GM23248 (cell line): ENCODE measurements at places on chromosomes 6 and 20. TPM values are rescaled to one million over a fixed set of nuclear protein-coding genes. Genes with fewer than 3 reads are reported as not detected.
A peak's percentile ranks its signal among the peaks of the same experiment; 100 is the strongest.

GRCh38 chr6:126361832-126362440, 22.0 kb downstream of the CENPW start:
- peak; percentile 3 for DNase-seq
- no peaks in the 10 kb centered on the region for H3K36me3 ChIP-seq
- H3K4me1 ChIP-seq, result 0 out of 2 replicates have a peak, but pooled peaks cover 5% of the 10 kb centered on the region
- H3K27ac ChIP-seq, result no peak overlapping the region

Gene MED20
- total RNA-seq, result 21.0 and 30.6 TPM in 2 replicates

Gene BMP2
- 0.38 and 0.76 TPM in 2 replicates for total RNA-seq

- DNase-seq, result no peak
- 0 out of 2 replicates have a peak, but pooled peaks cover 3% of the 10 kb centered on the region for H3K4me1 ChIP-seq
- no peak overlapping the region for H3K4me3 ChIP-seq
These were observed 14.6 kb upstream of the TAAR1 start for GRCh38 chr6:132673376-132674094.

DNA sequence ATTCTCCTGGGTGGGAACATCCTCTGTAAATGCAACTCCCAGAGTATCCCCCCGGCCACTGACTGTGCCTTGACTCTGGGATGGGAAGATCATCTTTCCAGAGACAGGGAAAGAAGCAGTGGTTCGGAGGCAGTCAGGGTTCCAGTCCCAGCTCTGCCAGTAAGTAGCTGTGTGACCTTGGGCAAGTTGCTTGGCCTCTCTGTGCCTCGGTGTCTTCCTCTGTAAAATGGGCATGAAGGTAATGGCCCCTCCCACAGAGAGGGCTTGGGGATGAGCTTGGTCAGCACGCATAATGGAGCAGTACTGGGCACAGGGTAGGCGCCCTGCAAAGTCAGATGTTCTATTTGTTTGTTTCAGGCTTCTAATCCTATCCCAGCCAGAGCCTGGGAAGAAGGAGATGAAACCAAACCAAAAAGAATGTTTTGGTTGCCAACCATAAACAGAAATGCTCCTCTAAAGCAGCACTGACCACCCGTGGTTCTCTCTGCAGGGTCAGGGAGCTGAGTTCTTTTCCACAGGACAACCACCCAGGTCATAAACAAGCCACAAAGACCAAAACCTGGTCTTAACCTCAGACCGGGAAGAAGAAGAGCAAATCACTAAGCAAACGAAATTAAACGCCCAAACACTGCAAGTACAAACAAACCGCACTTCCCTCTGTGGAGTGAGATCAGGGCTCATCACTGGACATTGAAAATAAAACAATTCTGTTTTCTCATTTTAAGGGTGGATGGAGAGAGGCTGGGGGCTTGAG, 381.0 kb upstream of the SULF2 start:
- no peak for DNase-seq
- H3K27ac ChIP-seq, result no peak overlapping the region
- no peaks in the 10 kb centered on the region for H3K36me3 ChIP-seq
- no peaks in the 10 kb centered on the region for H3K4me1 ChIP-seq

Gene JARID2
- total RNA-seq, result 9.1 and 9.3 TPM in 2 replicates

DNA sequence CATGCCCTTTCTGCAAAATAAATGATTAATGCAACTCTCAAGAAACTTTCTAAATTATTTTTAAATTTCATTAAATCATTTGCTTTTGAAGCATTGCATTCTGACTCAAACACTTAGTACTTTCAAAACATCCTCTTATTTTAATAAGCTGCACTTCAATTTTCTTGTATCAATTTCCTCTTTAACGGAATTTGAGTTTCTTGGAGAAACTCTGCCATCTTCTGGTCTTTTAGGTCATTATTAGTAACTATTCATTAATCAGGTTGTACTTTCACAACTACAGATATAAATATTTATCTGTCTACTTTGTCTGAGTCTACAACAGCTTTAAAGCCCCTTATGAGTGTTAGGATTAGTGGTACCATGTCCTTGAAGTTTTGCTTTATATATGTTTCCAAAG, 30.2 kb downstream of the TMX4 start:
- H3K27me3 ChIP-seq, result no peaks in the 10 kb centered on the region
- DNase-seq, result peak; percentile 33
- no peak overlapping the region for H3K4me3 ChIP-seq
- H3K27ac ChIP-seq, result no peak overlapping the region

Gene CHRNA4
- not detected in 2 replicates for total RNA-seq

Gene SALL4
- not detected in 2 replicates for total RNA-seq

DNA sequence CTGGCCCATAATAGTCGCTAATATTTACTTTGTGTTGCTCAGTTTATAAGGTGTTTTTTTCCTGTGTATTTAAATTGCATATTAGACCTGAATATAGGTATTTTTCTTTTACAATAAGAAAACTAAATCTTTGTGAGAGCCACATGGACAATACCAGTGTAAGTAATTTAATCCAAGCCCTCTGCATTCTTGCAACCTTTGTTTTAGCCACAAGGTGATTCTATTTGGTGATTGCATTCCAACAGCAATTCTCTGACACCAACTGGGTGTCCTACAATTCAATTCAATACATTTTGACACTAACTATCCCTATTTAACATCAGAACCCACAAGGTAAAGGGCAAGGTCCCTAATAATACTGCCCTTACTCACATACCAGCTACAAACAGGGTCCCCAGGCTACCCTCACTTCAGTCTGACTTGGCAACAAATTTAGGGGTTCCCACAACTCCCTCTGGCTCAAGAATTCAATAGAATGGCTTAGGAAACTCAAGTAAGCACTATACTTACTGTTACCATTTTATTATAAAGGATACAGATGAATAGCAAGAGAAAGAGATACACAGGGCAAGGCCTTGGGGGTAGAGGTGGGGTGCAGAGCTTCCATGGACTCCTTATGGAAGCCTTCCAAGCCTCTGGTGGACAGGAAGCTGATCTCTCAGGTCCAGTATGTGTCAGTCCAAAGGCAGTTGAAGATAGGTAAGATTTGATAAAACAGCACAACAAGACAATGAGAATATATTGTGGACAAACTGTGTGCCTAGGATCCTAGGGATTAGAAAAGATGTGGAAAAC, 169.3 kb downstream of the CD83 start:
- peak overlapping the region; percentile 24; the same call in 1 of the 2 replicates for H3K4me3 ChIP-seq
- H3K27ac ChIP-seq, result peak overlapping the region; percentile 74
- H3K36me3 ChIP-seq, result no peaks in the 10 kb centered on the region
- peaks cover 19% of the 10 kb centered on the region for H3K4me1 ChIP-seq
- peak; percentile 16 for DNase-seq

Gene SMPDL3A
- total RNA-seq, result 10.8 and 13.4 TPM in 2 replicates

Gene PLAGL1
- 20.7 and 22.8 TPM in 2 replicates for total RNA-seq

Gene RAET1L
- not detected in 2 replicates for total RNA-seq

- no peak overlapping the region for H3K27ac ChIP-seq
- no peaks in the 10 kb centered on the region for H3K4me1 ChIP-seq
- no peak for DNase-seq
- no peaks in the 10 kb centered on the region; the same call in 1 of the 2 replicates for H3K27me3 ChIP-seq
- no peak overlapping the region for H3K4me3 ChIP-seq
These were observed 247.6 kb upstream of the TSHZ2 start for GRCh38 chr20:52724541-52724940.

- DNase-seq, result no peak
- no peaks in the 10 kb centered on the region for H3K4me1 ChIP-seq
- no peaks in the 10 kb centered on the region for H3K27me3 ChIP-seq
These were observed 10.2 kb downstream of the ZSCAN23 start for GRCh38 chr6:28433119-28433518.

Gene SSTR4
- not detected in 2 replicates for total RNA-seq

DNA sequence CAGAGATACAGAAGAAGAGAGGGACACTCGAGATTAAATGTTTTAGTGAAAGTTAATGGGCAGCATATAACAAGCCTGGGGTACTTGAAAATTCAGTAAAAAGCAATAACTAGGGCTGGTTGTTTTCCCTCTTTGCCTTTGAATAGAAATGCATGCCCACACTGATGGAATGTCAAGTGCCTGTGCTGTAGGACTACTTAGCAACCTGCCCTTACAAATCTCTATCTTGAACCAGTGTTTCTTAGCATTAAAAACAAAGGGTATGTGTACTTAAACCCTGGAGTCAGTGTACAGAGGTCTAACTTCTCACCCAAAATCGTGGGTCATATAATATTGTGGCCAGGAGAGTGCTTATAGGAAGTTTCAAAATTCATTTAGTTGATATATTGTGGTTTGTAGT, 37.1 kb downstream of the RNF144B start:
- no peak for DNase-seq
- H3K4me1 ChIP-seq, result no peaks in the 10 kb centered on the region
- no peaks in the 10 kb centered on the region for H3K36me3 ChIP-seq
- no peak overlapping the region for H3K27ac ChIP-seq
- no peaks in the 10 kb centered on the region for H3K27me3 ChIP-seq

- DNase-seq, result peak; percentile 38
- H3K27ac ChIP-seq, result peak overlapping the region; percentile 95
- no peaks in the 10 kb centered on the region for H3K36me3 ChIP-seq
- peak overlapping the region; percentile 95 for H3K4me3 ChIP-seq
These were observed 2.5 kb downstream of the DIDO1 start for GRCh38 chr20:62923669-62924441.

Gene NOL7
- total RNA-seq, result 48.7 and 53.1 TPM in 2 replicates

DNA sequence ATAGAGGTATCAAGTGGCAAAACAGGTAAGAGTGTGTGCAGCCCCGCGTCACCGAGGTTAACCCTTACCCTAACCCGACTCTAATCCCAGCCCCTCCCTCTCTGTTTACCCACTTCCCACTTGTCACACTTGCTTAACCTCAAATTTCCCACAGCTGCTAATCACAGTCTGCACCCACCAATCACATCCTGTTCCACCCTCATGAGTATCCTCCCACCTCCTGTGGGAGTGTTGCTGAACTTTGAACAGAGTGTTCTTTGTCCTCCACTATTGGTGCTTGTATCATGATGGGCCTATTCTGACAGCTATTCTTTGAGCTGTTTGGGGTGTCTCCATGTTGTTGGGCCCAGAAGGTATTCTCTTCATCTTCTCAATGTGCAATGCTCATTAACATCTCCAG, 487.8 kb downstream of the PTPRT start:
- no peak overlapping the region for H3K27ac ChIP-seq
- no peaks in the 10 kb centered on the region for H3K4me1 ChIP-seq
- H3K36me3 ChIP-seq, result no peaks in the 10 kb centered on the region
- no peak for DNase-seq

GRCh38 chr6:38040254-38040653, 220.7 kb downstream of the ZFAND3 start:
- H3K27ac ChIP-seq, result no peak overlapping the region
- H3K4me1 ChIP-seq, result peaks cover 20% of the 10 kb centered on the region
- DNase-seq, result no peak
- no peaks in the 10 kb centered on the region for H3K27me3 ChIP-seq
- no peaks in the 10 kb centered on the region for H3K36me3 ChIP-seq

- DNase-seq, result no peak
- peak overlapping the region; percentile 99 for H3K27ac ChIP-seq
These were observed 128.5 kb downstream of the BCAS1 start for GRCh38 chr20:53941680-53942471.

- H3K27ac ChIP-seq, result no peak overlapping the region
- H3K36me3 ChIP-seq, result no peaks in the 10 kb centered on the region
- peaks cover 11% of the 10 kb centered on the region; the same call in 1 of the 2 replicates for H3K27me3 ChIP-seq
These were observed 67.8 kb upstream of the EPB41L1 start for GRCh38 chr20:36086767-36087166.

DNA sequence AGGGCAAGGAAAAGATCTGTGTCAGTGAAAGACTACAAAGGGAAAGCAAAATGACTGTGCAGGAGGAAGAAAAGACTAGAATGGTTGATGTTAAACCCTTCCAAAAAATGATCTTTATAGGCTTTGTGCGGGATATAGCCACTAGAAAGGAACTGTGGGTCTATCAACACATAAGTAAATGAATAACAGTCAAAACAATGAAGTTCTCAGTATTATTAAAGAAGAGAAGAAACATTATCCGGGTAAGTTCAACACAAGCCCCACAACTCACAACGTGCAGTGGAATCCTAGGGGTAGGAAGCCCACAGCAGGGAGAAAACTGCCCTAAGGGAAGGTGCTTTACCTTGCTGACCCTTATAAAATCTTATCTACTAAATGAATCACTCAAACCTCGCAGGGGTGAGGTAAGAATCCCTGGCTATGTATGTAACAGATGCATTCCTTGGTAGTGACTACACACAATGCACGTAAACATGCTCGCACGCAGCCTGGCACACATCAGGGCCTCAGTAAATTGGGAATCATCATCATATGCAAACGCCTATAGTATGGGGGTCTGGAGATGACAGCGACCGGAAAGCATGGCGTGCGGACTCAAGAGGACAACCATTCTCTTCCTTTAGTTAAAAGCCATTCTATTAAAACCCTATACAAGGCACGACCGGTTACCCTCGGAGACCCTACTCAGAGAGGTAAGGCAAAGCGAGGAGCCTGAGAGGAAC, 11.3 kb downstream of the TFAP2A start:
- peak overlapping the region; percentile 79 for H3K4me3 ChIP-seq
- H3K4me1 ChIP-seq, result peaks cover 7% of the 10 kb centered on the region
- H3K27ac ChIP-seq, result peak overlapping the region; percentile 72
- 0 out of 2 replicates have a peak, but pooled peaks cover under 1% of the 10 kb centered on the region for H3K27me3 ChIP-seq

Gene TP53TG5
- not detected in 2 replicates for total RNA-seq

GRCh38 chr6:157558049-157558448, 177.1 kb downstream of the ZDHHC14 start:
- no peak for DNase-seq
- no peak overlapping the region for H3K27ac ChIP-seq
- no peak overlapping the region for H3K4me3 ChIP-seq

- no peak overlapping the region for H3K4me3 ChIP-seq
- peaks cover 14% of the 10 kb centered on the region for H3K4me1 ChIP-seq
- no peaks in the 10 kb centered on the region for H3K36me3 ChIP-seq
- DNase-seq, result no peak
- no peaks in the 10 kb centered on the region for H3K27me3 ChIP-seq
These were observed 356.0 kb upstream of the CITED2 start for GRCh38 chr6:139730340-139730974.

Gene RAMACL
- total RNA-seq, result 0.13 and 2.1 TPM in 2 replicates

Gene CLVS2
- not detected in 2 replicates for total RNA-seq
